ENCODE measurements at places on chromosomes 6 and 20.

- no peaks in the 10 kb centered on the region for H3K36me3 ChIP-seq
- H3K27ac ChIP-seq: no peak overlapping the region
- peaks cover 9% of the 10 kb centered on the region for H3K4me1 ChIP-seq
Observed at GRCh38 chr20:38109591-38110524, 55.2 kb downstream of the TGM2 start.

GRCh38 chr6:6581054-6581453 is 7.5 kb upstream of the LY86 start:
- no peak overlapping the region for H3K4me3 ChIP-seq
- no peak for DNase-seq
- H3K36me3 ChIP-seq: no peaks in the 10 kb centered on the region
- no peak overlapping the region for H3K27ac ChIP-seq

DNA sequence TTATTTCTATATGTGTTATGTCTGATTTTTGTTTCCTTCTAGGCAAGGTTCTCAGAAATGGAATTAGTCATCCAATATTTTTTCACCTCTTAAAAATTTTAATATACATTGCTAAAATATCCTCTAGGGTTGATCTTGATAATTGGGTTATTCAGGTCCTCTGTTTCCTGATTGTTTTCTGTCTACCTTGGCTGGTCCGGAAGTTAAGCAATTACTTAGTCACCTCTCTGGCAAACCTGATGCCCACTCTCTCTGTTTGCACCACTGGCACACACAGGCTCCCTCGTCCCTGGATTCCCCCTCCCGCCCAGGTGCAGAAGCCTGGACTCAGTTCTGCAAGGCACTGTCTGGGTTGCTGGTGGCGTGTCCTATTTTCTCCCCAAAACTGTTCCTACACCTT is 27.7 kb downstream of the CST9L start:
- no peak overlapping the region for H3K27ac ChIP-seq
- H3K27me3 ChIP-seq: no peaks in the 10 kb centered on the region
- no peaks in the 10 kb centered on the region for H3K4me1 ChIP-seq
- H3K4me3 ChIP-seq: no peak overlapping the region
- no peaks in the 10 kb centered on the region for H3K36me3 ChIP-seq

GRCh38 chr6:71123051-71123450 is 165.6 kb upstream of the OGFRL1 start:
- H3K36me3 ChIP-seq: no peaks in the 10 kb centered on the region
- H3K4me3 ChIP-seq: no peak overlapping the region
- no peaks in the 10 kb centered on the region for H3K4me1 ChIP-seq
- no peak for DNase-seq
- H3K27ac ChIP-seq: no peak overlapping the region
- H3K27me3 ChIP-seq: no peaks in the 10 kb centered on the region

DNA sequence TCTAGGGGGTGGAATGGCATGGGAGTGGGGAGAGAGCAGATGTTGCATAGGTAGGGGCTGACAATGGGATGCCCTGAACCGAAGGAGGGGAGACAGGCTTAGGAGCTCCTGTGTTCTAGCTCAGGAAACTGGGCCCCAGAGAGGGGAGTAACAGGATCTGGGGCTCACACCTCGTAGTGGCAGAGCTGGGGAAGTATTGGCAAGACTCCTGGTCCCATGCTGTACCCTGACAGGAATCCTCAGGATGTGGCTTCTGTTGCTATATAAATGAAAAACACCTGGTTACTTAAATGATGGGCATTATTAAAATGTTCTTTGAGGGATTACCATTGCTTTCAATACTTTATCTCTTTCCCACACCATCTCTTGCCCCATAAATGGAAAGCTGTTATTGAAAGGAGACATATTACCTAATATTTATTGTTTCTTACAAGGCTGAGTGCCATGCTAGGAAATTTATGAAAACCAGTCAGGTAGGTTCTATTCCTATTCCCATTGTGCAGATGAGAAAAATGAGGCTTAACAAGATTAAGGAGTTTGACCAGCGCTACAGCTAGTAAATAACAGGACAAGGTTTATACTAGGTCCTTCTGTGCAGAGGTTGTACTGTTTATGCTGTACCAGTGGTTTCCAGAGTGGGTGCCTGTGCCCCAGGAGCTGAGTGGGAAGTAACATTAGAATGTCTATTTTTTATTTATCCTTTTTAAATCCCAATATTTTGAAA is 35.3 kb upstream of the TCP11 start:
- H3K27me3 ChIP-seq: no peaks in the 10 kb centered on the region
- no peak overlapping the region for H3K27ac ChIP-seq
- no peak for DNase-seq
- no peak overlapping the region for H3K4me3 ChIP-seq

- H3K27me3 ChIP-seq: no peaks in the 10 kb centered on the region
- H3K27ac ChIP-seq: no peak overlapping the region
- DNase-seq: no peak
- H3K36me3 ChIP-seq: no peaks in the 10 kb centered on the region
- H3K4me1 ChIP-seq: no peaks in the 10 kb centered on the region
Observed at GRCh38 chr20:48051794-48052474, 266.7 kb upstream of the SULF2 start.

GRCh38 chr6:22363714-22364239 is 66.9 kb upstream of the PRL start:
- H3K27ac ChIP-seq: no peak overlapping the region
- H3K36me3 ChIP-seq: no peaks in the 10 kb centered on the region
- no peak for DNase-seq
- no peaks in the 10 kb centered on the region for H3K4me1 ChIP-seq
- no peak overlapping the region for H3K4me3 ChIP-seq
- H3K27me3 ChIP-seq: no peaks in the 10 kb centered on the region

GRCh38 chr6:168395983-168396382 is 45.0 kb upstream of the SMOC2 start:
- no peak for DNase-seq
- H3K27me3 ChIP-seq: no peaks in the 10 kb centered on the region
- H3K4me1 ChIP-seq: no peaks in the 10 kb centered on the region
- H3K27ac ChIP-seq: no peak overlapping the region
- no peak overlapping the region for H3K4me3 ChIP-seq

GRCh38 chr6:42933205-42933604 is 3.9 kb downstream of the CNPY3 start:
- no peak overlapping the region for H3K4me3 ChIP-seq
- DNase-seq: no peak
- peaks cover 37% of the 10 kb centered on the region for H3K4me1 ChIP-seq
- no peaks in the 10 kb centered on the region for H3K27me3 ChIP-seq
- H3K36me3 ChIP-seq: peaks cover 19% of the 10 kb centered on the region
- H3K27ac ChIP-seq: no peak overlapping the region

DNA sequence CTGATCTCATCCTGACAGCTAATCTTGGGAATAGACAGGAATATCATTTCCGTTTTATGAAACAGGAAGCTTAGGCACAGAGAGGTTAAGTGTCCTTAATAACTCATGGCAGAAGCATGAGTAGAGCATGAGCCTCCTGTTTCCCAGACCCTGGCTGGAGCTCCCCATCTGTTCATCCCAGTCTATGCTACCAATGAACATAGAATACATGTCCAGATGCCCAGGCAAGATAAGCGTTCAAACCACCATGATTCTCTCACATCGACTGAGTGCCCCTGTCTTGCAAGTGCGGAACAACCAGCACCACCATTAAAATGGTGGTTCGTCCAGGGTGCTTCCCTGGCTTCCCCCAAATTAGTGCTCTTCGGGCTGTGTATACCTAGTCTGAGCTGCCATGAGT is 217.1 kb downstream of the FARS2 start:
- H3K27ac ChIP-seq: no peak overlapping the region
- H3K4me3 ChIP-seq: no peak overlapping the region
- no peak for DNase-seq
- H3K4me1 ChIP-seq: no peaks in the 10 kb centered on the region
- H3K36me3 ChIP-seq: no peaks in the 10 kb centered on the region
- H3K27me3 ChIP-seq: no peaks in the 10 kb centered on the region

DNA sequence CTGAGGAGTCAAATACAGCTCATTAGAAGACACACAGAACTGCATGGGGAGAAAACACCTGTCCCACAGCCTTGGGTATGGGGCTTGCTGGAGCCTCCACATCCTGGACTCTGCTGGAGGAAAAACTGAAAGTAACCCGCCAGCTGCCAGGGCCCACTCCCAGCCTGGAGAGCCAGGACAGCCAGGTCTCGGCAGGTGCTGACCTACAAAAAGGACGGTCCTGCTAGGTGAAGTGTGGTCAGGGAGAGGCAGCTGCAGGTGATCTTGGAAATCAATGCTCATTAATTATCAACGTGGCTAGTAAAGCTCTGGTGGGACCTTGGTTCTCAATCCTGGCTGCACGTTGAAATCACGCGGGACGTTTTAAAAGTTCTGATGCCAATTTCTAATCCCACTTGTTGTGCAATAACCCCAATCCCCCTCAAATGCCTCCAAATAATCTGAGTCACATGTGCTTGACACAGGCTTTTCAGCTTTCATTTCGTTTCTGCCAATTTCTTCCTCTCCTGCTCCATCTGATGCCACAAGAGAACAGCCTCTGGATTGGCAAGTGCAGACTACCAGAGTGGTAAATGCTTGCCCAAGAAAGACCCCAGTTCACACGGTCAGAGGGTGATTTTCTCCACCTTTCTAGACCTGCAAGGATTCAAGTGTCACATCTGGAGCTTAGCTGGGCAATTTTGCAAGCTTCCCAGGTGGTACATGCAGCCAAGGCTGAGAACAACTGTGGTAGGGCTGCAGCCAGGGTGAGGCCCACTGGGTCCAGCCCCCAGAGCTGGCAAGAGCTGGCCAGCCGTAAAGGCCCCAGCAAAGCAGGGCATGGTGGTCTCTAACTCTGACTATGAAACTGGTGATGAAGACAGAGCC is 252.3 kb upstream of the QKI start:
- peak overlapping the region; percentile 54 for H3K4me3 ChIP-seq
- no peaks in the 10 kb centered on the region for H3K36me3 ChIP-seq
- peak overlapping the region; percentile 68 for H3K27ac ChIP-seq

- peaks cover 2% of the 10 kb centered on the region for H3K4me1 ChIP-seq
- DNase-seq: peak; percentile 63
- peak overlapping the region; percentile 96 for H3K4me3 ChIP-seq
Observed at GRCh38 chr6:30615219-30615957, 1.7 kb downstream of the PPP1R10 start.

DNA sequence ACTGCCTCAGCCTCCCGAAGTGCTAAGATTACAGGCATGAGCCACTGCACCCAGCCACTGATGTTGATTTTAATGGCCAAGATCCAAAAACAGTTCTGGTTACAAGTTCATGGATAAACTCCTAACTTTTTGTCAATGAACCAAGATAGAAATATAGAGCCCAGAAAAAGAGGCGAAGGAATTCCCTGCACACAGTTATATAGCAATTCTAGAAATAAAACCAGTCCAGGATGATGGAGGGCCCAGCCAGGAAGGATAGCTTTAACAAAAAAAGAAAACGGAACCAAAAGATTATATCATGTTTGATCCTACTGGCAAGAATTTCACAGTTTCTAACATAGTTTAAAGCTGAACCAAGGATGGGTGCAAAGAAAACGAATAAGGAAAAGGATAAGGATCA is 10.9 kb downstream of the EPB41L2 start:
- H3K4me1 ChIP-seq: no peaks in the 10 kb centered on the region
- H3K27me3 ChIP-seq: no peaks in the 10 kb centered on the region
- DNase-seq: no peak
- no peak overlapping the region for H3K27ac ChIP-seq

Measured in liver (tissue), 10 donors.